Amniotic stem cell (primary cell): ENCODE measurements at places on chromosomes 3 and 15.

- DNase-seq = peak; percentile 70
These were observed 176.5 kb upstream of the PFN2 start for GRCh38 chr3:150146991-150147761.

DNA sequence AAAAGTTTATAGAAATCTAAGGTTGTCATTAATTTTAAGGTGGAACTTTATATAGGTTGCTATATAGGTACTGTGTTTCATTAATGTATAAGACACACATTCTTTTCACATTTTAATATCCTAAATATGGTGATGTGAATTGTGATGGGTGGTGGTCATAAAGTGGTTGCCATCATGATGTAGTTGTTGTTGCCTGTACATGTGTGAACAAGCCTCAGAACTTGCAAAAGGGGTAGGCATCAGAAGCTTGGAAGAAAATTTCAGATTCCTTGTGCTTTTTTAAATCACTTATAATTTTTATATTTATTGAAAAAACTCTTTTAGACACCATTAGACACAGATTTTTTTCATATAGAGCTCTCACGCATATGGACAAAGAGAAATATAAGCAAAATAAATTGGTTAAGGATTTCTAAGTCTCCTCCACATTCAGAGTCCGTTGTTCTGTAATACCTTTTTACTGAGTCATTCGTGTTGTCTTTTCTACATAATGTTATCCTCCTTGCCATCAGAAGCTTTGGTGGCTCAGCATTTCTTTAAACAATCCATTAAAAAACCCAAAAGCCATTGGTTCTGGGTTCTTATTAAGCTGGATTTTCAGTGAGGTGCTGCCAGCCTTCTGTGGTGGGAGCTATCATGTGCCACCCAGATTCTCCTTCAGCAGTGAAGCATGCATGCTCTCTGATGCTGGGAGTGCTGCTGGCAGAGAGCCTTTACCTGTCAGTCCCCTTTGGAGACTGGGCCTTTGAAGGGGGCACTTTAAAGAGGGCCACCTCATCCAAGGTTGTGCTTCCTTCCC, 140.4 kb upstream of the GALNT15 start:
- DNase-seq = no peak

GRCh38 chr3:113548501-113548900, 16.1 kb downstream of the SIDT1 start:
- DNase-seq = no peak

DNA sequence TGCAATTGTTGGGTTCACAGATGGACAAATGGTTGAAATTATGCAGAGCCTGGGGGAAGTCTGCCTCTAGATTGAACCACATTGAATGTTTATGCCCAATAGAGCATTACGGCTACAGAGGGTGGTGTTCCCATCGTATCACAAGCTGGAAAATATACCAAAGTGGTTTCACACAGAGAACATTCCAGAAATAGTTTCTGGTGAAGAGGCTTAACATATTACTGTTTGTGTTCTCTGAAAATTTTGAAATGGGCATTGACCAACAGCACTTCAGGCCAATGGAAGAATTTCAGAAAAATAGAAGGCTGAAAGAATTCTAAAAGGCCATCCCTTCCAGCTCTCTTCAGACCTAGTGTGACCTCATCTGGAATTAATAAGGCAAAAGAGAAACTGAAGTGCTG, 203.9 kb downstream of the NEK10 start:
- DNase-seq = peak; percentile 68

DNA sequence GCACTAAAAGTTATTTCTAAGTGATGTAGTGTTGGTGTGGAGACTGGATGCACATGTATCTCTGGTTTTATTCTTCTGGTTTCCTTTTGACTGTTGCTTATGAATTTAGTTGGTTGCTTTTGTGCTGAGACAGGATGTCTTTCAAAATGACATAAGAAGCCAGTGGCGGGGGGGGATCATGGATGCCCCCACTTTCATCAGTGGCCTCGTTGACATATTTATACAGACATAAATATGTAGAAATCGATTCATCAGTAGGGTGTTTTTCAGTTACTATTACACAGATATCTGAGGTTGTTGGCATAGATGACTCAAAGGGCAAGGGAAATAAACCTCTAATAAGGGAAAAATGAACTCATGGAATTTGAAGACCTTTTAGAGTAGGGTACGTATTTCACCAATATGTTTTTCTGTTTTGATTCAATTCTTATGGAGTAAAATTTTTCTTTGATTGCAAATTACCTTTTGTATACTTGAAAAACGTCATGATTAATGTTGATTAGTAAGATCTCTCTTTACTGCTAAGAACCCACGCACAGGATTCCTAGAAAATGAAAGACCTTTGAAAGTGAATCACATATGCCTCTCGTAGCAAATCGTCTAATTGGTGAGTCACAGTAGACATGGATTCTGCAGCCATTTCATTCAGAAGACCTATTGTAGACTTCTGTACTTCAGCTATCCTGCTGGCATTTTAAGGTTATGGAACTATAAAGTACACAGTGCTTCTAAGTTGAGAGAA, 97.4 kb upstream of the RBMS3 start:
- no peak for DNase-seq

DNA sequence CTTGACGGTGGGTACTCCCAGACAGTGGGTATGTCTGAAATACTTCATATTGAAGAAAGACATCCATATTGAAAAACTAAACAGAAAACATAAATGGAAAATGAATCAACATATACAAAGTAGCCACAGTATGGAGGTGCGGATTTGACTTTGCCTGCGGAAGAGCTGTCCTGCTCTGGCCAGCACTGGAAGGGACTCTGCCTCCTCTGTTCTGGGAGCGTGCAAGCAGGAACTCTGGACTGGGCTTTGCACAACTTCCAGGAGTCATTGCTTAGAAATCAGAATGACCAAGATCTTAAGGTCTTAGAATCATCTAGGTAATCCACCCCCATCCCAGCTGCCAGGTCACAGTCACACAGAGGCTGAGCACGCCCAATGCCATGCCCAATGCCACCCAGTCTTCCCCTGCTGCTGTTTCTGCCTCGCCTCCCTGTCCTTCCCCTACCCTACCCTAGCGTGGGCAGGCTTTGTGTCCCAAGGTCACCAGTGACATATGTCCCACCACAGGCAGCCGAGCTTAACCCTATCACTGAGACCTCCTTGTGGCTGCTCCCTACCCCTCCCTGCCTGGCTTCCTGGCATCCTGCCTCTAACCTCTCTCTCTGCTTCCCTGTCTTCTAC, 36.3 kb downstream of the CDC25A start:
- DNase-seq = no peak

DNA sequence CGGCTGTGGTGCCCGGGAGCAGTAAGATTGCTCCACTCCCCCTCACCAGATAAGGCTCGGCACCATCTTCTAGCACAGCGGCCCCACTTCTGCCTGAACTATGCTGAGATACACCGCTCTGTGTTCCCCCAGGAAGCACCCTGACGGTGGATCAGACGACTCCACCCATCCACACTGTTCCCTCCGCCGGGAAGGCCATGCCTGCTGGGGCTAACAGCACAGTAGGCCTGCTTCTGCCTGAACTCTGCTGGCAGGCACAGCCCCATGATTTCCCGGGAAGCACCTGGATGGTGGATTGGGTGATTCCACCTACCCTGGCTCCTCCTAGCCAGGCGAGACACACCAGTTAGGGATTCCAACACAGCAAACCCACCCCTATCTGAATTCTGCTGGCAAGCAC, 36.3 kb upstream of the PPM1L start:
- no peak for DNase-seq

DNA sequence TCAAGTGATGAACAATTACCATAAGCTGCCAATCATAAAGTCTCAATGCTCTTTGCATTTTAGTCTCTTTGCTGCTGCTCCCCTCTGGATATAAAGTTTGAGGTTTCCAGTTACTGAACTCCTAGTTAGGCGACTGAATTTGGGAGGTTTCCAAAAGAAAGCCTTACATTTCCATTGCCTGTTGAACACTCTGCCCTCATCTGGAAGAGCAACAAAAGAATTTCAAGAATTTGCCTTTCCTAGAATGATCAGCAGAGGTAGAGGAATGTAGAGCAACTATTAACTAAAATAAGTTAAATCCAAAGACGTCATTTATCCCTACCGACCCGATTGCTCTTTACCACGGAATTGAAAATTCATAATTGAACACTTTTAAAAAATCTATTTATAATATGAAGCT, 53.4 kb upstream of the PRICKLE2 start:
- no peak for DNase-seq

DNA sequence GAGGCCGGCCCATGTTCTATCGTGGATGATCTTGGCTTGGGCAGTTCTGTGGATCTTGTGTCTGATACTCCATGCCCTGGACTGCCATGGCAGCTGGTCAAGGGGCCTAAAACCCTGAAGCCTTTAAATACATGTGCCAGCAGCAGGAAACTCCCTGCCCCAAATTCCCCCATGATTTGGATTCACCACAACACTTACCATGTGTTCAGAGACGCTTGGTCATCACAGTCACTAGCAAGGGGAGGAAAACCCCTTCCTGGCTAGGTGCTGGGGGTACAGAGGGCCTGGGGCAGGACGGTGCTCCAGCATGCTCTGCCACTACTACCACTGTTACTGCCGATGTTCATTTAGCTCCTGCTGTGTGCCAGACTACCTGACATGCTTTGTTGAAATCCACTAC, 94.4 kb downstream of the DNAJB8 start:
- no peak for DNase-seq

DNA sequence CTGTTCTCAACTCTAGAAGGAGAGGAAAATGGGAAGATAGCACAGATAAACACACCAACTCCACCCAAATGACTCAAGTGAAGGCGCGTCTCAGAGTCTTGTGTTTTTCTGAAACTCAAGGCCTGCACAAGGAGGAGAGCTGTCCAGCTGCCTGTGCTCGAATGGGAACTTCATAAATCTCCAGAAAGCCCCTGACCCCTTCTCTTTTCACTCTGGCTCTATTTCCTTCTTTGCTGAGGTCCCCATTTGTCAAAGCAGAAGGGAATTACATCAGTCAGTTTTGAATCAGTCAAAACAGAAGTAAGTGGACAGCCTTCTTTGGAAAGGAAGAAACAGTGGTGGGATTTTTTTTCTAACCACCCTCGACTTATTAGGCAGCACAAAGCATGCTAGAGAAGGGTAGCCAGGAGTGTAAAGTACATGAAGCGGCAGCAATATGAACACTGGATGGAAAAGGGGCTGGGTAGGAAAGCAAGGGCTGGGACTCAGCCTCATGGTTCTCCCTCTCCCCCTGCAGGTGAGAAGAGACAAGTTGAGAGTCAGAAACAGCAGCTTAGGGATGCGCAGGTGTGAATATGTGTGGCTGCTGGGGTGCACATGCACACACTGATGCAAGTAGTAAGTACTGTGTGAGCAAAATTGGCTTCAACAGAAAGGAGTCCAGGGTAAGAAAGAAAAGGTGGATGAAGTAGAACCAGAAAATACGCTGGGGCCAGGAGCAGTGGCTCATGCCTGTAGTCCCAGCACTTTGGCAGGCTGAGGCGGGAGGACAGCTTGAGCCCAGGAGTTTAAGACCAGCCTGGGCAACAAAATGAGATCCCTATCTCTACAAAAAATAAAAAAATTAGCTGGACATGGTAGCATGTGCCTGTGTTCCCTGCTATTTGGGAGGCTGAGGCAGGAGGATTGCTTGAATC, 36.6 kb upstream of the MAGEF1 start:
- DNase-seq = no peak
